ENCODE measurements at places on chromosomes 5 and 9.

DNA sequence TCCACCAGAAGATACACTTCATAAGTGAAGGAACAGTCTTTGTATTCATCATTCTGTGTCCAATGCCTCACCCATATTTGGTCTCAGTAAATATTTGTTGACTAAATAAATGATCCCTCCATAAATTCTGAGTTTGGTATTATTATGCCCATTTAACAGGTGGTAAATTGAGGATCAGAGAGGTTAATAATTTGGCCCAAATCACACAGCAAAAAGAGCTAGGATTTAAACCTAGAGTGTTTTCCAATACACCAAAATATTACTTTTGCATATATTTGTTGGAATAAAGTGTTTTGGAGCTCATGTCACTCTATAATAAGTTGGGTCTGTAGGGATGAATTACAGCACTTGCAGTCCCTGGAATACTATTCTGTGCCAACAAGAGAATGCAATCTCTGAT lies 470.3 kb downstream of the ARHGEF28 start:
- no peak for DNase-seq

GRCh38 chr9:37667706-37668105 lies 17.0 kb downstream of the FRMPD1 start:
- DNase-seq: no peak

DNA sequence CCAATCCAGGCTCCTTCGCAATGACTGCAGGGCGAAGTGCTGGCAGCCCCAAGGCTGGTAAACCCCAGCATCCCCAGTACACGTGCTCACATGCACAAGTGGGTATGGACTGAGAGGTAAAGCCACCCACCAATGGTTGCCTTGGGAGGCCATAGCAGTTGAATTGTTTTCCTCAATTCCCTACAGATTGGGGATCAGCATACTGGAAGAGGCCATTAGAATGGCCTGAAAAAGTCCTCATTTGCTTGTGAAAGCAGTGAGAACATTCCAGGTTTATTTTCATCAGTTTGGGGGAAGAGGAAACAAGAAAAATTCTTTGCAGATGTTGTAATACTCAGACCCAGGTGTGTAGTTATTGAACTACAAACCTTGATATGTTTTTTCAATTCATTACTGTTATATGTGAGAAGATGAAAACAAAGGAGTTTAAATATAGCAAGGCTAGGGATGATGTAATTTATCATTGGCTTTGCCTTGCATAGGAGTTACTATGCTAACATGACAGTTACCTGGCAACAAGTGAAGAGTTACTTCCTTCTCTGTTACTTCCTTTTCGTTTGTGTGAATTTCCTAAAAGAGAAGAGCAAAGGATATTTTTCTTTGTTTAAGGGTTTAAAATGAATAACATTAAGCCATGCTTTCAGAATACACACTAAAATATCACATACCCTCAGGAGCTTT lies 36.4 kb downstream of the MTMR12 start:
- DNase-seq: no peak

DNA sequence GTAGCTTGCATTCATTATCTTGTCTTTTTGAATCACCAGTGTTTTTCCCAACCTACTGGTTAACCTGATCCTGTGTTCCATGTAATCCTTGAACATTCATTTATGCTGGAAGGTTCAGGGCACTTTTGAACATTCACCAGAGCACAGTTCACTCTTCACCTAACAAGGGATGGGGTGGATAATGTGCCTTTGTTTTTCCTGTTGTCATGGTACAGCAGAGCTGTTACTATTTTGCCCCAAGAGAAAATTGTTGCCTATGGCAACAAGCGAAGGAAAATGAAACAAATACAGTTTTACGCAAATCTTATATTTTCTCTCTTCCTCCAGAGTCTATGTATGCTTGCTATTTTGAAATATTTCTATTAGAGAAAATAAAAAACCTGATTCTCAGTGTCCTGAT lies 60.3 kb upstream of the RIOK2 start:
- no peak for DNase-seq

DNA sequence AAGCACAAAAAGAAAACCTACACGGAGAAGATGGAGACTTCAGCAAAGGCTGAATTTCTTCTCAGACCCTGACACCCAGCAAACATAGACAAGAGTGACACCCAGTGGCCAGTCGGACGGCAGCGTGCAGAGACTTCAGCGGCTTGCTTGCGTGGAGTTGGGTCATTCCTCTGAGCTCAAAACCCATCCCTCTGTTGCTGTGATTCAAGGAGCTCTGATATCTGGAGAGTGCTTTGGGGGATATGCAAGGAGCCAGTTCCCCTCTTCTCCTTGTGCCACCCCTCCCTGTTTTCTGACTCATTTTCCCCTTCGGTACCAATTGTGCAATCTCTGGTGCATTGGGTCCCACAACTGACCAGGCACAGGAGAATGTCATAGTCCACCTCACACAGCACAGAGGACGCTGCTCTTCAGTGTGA lies 27.5 kb downstream of the SH3TC2 start:
- peak; percentile 54 for DNase-seq

DNA sequence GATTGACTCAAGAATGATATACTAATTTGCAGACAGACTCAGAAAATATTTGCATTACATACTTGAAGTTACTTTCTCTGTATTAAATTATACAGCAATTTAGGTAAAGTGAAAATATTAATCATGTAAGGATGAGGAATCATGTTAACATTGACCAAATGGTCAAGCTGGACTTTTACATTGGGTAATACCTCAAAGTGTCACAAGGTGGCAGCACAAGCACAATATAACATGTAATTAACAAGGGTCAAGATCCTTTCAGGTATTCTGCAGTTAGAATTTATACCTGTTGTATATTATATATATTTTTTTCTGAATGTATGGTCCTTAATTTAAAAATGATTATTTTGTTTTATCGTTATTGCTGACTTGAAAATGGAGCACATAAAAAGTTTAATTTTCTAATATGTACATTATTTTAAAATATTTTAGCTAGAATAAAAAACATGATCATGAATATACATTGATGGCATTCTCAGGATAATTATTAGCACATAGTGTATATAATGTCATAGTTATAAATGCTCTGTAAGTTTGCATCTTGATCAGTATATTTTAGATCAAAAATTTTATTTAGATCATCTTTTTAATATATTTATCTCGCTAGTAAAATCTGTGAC lies 8.6 kb downstream of the HAPLN1 start:
- DNase-seq: no peak

GRCh38 chr9:22463205-22463604 lies 16.6 kb downstream of the DMRTA1 start:
- DNase-seq: no peak

GRCh38 chr5:141958113-141958512 lies at the start of gene PCDH12:
Gene PCDH12 (minus strand): TSS chr5:141958202. CDS start chr5:141957851, 351 bp downstream.
- no peak for DNase-seq

DNA sequence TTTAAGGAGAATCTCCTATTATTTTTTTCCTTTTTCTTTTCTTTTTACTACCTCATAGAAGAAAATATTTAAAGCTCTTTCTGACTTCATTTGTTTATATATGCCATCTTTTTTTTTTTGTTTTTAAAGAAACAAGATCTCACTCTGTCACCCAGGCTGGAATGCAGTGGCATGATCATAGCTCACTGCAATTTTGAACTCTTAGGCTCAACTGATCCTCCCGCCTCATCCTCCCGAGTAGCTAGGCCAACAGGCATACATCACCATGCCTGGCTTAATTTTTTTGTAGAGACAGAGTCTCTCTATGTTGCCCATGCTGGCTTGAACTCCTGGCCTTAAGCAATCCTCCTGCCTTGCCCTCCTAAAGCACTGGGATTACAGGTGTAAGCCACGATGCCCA lies 59.5 kb downstream of the LNPEP start:
- no peak for DNase-seq

GRCh38 chr5:164352695-164353094 lies 847.3 kb downstream of the MAT2B start:
- DNase-seq: no peak

DNA sequence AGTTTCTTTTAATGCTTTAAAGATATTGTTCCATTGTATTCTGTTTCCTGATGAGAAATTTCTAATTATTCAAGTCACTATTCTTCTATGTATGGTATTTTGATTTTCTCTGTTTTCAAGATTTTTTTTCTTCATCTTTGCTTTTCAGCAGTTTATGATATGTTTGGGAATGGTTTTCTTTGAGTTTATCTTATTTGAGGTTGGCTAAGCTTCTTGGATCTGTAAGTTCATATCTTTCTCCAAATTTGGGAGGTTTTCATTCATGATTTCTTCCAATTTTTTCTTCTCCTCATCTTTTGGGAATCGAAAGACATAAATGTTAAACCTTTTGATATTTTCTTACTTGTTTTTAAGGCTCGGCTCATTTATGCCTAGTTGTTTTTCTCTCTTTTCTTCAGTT lies 184.9 kb downstream of the ZSWIM6 start:
- no peak for DNase-seq

GRCh38 chr9:8489835-8490234 lies 690.3 kb upstream of the DMAC1 start:
- DNase-seq: no peak

DNA sequence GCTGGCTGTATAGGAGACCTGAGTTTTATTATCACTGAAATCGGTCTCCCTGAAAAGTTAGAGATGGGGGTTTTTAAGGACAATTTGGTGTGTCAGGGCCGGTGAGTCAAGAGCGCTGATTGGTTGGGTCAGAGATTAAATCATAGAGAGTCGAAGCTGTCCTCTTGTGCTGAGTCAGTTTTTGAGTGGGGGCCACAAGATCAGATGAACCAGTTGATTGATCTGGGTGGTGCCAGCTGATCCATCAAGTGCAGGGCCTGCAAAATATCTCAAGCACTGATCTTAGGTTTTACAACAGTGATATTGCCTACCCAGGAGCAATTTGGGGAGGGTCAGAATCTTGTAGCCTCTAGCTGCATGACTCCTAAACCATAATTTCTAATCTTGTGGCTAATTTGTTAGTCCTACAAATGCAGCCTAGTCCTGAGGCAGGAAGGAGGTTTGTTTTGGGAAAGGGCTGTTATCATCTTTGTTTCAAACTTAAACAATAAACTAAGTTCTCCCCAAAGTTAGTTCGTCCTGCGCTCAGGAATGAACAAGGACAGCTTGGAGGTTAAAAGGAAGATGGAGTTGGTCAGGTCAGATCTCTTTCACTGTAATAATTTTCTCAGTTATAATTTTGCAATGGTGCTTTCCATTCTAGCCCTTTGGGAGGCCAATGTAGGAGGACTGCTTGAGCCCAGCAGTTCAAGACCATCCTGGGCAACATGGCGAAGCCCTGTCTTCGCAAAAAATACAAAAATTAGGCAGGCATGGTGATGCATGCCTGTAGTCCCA lies 31.6 kb upstream of the RFK start:
- DNase-seq: no peak

DNA sequence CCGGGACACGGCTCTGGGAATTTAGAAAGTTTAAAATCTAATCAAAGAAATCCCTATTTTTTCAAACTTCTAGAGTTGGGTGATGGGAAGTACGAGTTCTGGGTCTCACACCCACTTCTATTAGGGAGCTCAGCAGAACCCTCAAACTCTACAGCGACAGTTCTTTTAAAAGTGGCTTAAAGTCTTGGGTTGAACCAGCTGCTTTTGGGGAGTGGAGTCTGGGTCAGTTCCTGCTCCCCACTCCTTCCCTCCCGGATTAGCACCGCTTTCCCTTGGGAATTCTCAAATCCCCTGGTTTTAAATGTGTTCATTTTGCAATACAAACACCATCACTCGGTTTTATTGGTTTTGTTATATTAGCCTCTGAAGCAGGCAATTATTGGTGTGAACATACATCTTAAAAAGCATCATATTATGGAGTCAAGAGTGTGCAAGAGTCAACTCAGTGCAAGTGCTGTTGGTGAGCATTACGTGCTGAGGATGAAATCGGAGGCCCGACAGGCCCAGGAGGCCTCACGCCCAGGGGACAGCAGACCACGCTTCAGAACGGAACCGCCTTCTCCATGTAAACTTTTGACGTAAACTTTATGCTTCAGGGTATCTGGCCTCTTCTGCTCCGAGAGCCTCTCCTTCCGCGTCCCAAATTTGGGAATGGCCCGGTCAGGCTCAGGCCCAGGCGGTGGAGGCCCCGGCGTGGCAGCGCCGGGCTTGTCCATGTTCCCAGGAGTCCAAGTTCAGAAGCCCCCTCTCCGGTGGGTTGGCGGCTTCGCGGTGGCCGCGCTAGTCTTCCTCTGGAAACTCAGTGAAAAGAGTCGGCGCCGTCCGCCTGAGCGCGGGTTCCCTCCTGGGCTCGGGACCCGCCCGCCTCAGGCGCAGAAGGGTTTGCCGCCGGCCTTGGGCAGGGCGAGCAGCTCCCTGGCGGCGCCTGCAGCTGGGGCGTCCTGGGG lies 5.3 kb downstream of the IRX4 start:
- no peak for DNase-seq

- DNase-seq: no peak
These were observed 237.4 kb upstream of the PIK3R1 start for GRCh38 chr5:67978171-67978570.

GRCh38 chr9:36597412-36598178 lies 24.9 kb downstream of the MELK start:
- DNase-seq: peak; percentile 20

DNA sequence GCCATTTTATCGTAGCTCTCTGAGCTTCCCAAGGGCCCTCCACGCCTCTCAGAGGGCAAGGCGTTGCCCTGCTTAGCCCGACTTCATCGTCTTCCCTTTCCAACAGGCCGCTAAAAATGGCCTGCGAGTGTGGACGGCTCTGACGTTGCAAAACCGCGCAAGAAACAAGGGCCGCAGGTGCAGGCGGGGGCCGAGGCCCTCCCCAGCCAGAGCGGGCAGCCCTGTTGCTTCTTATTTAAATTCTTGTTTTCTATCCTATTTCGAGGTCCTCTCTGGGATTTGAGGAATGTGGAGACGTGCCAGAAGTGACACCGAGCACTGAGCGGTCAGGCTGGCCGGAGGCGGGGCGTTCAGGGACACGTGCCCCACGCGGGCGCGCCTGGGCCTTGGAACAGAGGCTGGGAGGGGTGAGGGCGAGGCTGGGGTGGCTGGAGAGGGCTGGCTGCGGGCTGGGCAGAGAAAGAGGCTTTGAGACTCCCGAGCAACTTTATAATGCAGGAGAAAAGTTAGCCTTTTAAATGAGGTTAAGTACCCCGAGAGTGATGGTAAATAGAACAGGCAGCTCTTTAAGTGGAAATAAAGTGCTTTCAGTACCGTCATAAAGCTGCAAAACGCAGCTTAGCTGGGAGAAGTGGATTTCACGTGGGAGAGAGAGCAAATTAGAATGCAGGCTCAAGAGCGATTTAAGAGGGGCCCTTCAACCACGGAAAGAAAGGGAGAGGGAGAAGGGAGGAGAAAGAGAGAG lies 243.6 kb downstream of the AUH start:
- no peak for DNase-seq

- DNase-seq: peak; percentile 22
These were observed 471.5 kb downstream of the ZNF608 start for GRCh38 chr5:124274949-124275348.

DNA sequence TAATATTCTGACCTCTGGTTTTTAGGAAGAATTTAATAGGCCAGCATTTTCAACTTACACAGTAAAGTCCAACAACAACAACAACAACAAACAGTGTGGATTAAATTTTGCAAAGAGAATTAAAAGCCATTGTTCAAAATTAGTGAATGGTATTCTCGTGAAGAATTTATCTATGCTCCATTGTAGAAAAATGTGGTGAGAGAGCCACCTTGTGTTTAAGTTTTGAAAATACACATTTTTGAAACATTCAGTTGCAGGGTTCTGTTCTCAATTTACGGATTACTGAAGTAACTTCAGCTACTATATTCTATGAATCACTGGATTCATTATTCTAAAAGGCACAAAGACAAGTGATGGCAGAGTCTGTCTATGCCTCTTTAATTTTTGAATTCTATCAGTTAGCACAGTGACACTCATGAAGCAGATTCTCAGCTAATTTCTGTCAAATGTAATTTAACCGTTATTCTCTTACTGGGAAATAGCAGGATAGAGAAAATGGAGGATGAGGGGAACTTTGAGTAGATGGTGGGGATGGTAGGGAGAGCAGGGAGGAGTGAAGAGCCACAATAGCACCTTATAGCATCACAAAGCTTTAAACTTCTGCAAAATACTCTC lies 11.0 kb downstream of the CCDC152 start:
- DNase-seq: no peak

All from fibroblast of skin of left quadriceps (primary cell).